ENCODE measurements at places on chromosomes 7 and 10.

DNA sequence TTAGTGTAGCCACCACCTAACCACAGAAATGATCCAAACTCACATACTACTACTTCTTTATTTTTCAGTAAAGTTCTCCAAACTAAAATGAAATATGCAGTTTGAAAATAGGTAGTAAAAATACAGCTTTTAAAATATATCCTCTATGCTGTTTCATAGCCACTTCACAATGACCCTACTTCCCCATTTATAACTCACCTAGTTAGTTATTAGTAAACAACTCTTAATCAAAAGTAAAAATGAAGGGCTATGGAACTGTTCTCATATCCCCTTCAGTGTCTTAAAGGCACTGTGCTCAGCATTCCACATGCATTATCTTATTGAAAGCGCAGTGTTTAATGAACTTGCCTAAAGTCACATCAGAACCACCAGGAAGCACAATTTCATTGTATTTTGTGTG lies 43.5 kb downstream of the KMT2C start:
- DNase-seq, result no peak

DNA sequence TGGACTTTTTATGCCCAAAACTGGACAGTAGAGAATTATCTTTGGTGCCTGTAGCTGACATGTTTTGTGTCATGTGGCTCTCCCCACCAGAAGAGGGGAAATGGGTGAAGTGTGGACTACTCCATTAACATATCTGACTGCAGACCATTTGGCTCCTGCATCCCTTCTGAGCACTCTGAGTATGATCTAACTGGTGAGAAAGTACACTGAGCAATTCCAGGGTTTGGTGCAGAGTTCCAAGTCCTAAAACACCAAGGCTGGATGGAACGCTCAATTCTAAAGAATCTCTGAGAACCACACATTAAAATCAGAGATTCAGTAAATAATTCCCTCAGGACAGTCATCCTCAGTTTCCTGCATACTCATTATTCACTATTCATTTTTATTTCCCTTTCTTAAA lies 22.8 kb upstream of the OSBPL3 start:
- no peak for DNase-seq

- no peak for DNase-seq
Observed at GRCh38 chr10:86752311-86752710, 4.1 kb upstream of the BMPR1A start.

- no peak for DNase-seq
Observed at GRCh38 chr7:32893207-32893524, 1.6 kb upstream of the KBTBD2 start.

- DNase-seq, result no peak
Observed at GRCh38 chr7:108308276-108308675, 148.0 kb downstream of the NRCAM start.

GRCh38 chr10:107540981-107541380 lies 376.5 kb upstream of the SORCS1 start:
- no peak for DNase-seq

- DNase-seq, result no peak
Observed at GRCh38 chr10:38043516-38043915, 33.0 kb downstream of the ZNF33A start.

- DNase-seq, result no peak
Observed at GRCh38 chr7:123662755-123663154, 7.1 kb downstream of the LMOD2 start.

GRCh38 chr10:44874166-44874565 lies 37.0 kb upstream of the TMEM72 start:
- DNase-seq, result no peak

DNA sequence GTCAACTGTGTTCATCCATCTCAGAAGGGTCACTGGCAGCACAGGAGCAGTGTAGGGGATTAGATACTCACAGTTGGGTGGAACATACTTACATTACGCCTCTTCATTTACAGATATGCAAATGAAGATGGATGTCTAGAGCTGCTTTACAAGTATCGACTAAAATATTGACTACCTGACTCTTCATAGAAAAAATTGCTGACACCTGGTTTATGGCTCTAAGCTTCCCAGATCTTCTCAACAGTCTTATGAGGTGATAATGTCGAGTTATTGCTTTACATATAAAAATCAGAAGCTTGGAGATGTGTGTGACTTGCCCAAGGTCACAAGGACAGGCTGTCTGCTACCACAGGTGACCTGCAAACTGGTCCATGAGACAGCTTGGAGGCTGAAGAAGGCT lies 677.2 kb downstream of the TYW1 start:
- DNase-seq, result no peak

GRCh38 chr7:22730921-22731654 lies 4.1 kb downstream of the IL6 start:
- no peak for DNase-seq

- no peak for DNase-seq
Observed at GRCh38 chr7:158495786-158496185, 91.8 kb downstream of the PTPRN2 start.

GRCh38 chr7:32536016-32536415 lies 40.7 kb downstream of the AVL9 start:
- DNase-seq, result no peak
